Left lobe of liver (tissue), 2 donors: ENCODE measurements at places on chromosomes 7 and 10. TPM values are rescaled to one million over a fixed set of nuclear protein-coding genes. Genes with fewer than 3 reads are reported as not detected.
A peak's percentile ranks its signal among the peaks of the same experiment; 100 is the strongest.

DNA sequence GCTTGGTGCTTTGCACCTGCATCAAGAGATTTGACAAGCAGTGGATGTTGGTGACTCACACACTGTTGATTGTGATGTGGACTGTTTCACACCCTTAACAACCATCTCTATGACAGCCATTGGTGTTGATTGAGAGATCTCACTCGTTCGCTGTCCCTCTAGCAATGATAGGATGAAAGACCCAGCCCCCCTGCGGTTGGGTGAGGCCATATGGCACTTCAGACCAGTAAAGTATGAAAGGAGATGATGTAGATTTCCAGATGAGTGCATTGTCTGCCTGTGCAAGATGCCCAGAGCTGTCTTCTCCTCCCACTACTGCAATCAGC lies 138.7 kb upstream of the PRR15 start:
- DNase-seq: no peak

DNA sequence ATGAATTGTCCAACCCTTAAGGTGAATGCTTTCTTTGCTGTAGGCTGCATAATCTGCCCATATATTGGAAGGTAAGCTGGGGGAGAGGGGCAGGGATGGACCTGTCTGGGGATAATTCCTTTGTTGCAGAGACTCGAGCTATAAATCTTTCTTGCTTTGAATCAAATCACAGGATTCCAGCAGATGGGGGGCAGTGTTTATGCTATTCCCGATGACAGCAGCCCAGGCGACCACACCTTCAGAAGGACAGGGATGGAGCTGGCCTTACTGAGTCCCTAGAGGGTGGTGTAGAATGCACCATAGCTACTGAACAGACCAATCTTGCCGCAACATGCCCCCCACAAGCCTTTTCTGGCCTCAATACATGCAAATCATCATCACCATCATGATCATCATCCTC lies 2.5 kb downstream of the PODXL start:
- DNase-seq: no peak

GRCh38 chr10:46556515-46557318 lies at the start of gene GPRIN2:
TSS of gene GPRIN2 (minus strand) at chr10:46556658. CDS start at chr10:46550736, 5,922 bp downstream.
- no peak for DNase-seq

Gene TMEM178B
- total RNA-seq: not detected

- peak; percentile 45 for DNase-seq
Observed at GRCh38 chr7:27129729-27130539, 623 bp downstream of the HOXA4 start.

Gene MMP21
- total RNA-seq: 0.20 TPM

DNA sequence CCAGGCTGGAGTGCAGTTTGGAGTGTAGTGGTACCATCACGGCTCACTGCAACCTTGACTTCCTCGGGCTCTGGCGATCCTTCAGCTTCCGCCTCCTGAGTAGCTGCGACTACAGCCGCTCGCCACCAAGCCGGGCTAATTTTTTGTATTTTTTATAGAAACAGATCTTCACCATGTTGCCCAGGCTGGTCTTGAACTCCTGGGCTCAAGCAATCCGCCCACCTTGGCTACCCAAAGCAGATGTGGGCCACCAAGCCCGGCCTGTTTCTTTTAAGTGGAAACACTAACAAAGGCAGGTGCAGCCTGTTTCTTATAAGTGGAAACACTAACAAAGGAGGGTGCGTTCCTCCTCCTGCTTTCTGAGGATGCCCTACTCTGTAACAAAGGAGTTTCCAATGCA lies 18.2 kb downstream of the PRF1 start:
- DNase-seq: no peak

DNA sequence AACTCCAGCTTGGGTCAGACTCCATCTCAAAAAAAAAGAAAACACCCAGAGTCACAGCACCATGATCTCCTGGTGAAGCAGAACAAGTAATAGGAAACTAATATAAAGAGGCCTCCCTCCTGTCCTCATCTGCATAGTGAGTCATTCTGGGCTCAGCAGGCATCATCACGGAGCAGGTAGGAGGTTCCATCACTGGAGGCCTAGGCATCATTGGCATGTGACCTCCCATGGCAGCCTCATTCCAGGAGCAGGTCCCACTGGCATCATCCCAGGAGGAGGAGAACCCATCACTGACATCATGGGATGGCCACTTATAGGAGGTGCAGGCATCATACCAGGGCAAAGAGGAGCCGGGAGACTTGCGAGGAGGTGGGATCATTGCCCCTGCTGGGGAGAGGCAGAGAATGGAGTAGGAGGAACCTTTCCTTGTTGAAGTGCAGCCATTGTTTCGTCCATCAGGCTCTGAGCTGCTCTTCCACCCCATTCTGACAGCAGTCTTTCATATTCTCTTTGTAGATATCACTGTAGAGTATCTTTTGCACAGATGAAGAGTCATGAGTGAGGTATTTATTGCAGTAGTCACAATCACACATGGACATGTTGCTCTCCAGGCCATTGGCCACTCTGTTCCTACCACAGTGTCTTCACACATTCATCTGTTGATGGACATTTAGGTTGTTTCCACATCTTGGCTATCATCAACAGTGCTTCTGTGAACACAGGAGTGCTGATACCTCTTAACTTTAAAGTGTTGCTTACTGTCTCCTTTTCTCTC lies 73.8 kb downstream of the OSBPL3 start:
- DNase-seq: no peak

DNA sequence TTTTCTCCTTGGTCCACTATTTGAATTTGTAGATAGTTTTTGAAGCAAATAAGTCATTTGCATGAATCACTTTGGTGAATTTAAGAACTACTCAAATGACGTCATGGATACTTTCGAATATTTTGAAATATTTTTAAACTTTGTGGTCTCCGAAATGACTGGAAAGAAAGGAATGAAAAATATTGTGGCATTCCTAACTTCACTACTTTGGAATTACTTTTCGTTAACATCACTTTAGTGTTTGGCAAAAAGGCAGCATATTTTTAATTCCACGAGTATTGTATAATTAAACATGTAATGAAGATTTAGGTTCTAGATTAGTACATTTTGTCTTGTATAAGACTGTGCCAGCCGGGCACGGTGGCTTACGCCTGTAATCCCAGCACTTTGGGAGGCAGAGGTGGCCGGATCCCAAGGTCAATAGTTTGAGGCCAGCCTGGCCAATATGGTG lies 35.3 kb upstream of the ZRANB1 start:
- DNase-seq: peak; percentile 50

Gene ITPRID1
- not detected for total RNA-seq

Gene XRCC2
- 0.18 TPM for total RNA-seq
